ENCODE measurements at places on chromosomes 5 and 9.

GRCh38 chr5:28253431-28253830 lies 1215.0 kb upstream of the CDH9 start:
- no peak for DNase-seq

GRCh38 chr9:37972351-37972848 lies 68.5 kb upstream of the SLC25A51 start:
- DNase-seq, result no peak

GRCh38 chr9:134267881-134268724 lies 58.2 kb upstream of the RXRA start:
- DNase-seq, result no peak

DNA sequence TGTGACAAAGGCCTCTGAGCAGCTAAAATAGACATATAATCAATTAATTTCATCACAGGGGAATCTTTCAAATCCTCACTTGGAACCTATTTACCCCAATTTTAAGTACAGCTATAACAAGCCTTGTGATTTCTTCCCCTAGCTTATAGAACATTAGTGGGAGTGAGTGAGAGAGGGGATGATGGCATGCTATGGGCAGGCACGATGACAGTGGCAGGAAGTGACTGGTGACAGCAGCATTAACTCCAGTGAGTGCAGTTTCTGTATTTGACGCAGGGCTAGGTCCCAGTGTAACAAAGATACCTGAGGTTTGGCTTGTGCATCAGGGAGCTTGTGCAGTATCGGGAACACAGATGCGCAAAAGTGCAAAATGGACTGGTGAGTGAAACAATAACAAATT lies 54.1 kb downstream of the NPR3 start:
- DNase-seq, result no peak

DNA sequence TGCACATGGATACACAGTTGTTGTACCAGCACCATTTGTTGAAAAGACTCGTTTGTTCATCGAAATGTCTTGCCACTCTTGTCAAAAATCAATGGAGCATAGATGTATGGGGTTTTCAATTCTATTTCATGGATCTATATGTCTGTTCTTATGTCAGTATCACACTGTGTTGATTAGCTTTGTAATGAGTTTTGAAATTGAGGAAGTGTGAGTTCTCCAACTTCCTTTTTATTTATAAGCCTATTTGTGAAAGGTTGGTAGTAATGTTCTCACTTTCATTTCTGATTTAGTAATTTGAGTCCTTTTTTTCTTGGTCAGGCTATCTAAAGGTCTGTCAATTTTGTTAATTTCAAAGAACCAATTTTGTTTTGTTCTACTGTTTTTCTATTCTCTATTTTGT lies 26.1 kb downstream of the ZNF510 start:
- no peak for DNase-seq

GRCh38 chr5:138339091-138339456 lies 1.0 kb downstream of the FAM53C start:
- no peak for DNase-seq

GRCh38 chr9:136775191-136775590 lies 10.9 kb upstream of the LCN15 start:
- DNase-seq, result no peak

GRCh38 chr9:28888806-28889205 lies 1315.5 kb upstream of the C9orf72 start:
- no peak for DNase-seq

GRCh38 chr9:109381011-109381729 lies 60.3 kb upstream of the EPB41L4B start:
- no peak for DNase-seq

- DNase-seq, result no peak
Observed at GRCh38 chr5:131684595-131684994, 49.6 kb upstream of the RAPGEF6 start.

DNA sequence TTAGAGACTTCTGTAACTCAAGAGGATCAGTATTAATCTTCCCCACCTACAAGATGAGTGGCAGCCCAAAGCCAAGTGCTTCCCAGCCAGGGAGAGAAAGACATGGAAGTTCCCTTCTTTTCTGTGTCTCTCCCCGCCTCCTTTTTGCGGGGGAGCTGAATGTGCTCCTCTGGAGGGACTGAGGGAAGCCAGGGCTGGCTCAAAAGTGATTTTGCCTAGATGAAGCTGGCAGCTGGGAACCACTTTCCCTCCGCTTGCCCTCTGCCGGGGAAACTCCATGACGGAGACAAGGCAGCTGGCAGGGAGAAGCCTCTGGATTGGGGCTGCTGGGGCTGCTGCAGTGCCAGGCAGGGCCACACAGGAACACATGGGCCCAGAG lies 24.4 kb downstream of the EGR1 start:
- DNase-seq, result no peak

DNA sequence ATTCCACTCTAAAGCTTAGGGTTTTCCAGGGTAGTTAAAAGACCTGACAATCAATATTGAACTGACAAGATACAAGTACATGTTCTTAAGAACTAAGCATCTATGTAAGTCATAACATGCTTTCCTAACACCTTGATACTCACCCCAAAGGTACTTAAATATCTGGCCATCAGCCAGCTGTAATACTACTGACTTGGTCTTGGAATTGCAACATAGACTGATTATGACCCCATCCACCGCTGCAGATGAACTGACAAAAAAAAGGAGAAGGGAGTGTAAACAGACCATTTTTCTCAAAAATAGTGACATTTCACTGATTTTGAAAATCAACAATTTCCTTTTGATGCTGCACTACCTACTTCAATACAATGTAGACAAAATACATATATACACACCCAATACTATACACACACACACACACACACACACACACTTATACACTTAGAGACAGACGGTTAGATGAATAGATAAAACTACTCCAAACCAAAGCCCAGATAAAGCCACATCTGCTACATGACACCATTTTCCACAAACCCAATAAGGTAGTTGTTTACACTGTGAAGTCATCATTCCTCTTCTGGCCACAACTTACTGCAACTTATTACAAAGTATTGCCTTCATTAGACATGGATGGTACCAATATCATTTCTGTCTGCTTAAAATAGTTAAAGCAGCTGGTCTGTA lies 30.4 kb downstream of the ELP1 start:
- DNase-seq, result no peak

DNA sequence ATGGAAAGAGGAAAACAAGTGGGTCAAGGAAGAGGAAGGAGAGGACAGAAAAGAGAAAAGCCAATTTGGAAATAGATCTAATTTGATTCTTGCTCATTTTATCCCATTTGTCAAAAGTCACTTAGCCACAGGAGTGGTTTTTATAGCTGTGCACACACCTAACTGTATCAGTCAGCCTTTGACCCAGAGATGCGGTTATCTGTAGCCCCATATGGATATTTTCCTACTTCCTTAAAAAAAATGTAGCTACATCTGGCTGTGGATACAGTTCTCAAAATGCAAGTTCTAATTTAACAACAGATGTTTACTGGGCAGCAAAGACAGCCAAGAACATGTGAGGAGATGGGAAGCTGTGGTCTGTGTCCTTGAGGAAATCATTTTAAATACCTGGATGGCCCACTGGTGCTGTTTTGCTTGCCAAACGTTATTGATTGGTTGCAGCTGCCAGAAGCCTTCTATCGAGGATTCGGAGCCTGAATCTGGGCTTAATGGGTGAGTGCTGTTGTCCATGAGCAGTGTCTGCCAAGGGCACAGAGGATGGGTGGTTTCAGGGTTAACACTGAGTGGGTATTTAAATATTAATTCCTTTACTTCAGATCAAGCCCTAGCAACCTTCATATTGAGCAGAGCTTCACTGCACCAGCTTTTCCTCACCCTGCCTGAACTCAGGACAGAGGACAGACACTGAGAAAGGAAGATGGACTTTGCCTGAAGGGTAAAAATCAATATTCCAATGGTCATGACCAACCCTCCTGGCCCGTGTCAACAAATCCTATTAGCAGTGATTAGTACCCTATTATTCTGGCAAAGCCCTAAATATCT lies 92.2 kb downstream of the APBA1 start:
- DNase-seq, result no peak

GRCh38 chr5:140145818-140146522 lies 20.2 kb downstream of the IGIP start:
- DNase-seq, result no peak

DNA sequence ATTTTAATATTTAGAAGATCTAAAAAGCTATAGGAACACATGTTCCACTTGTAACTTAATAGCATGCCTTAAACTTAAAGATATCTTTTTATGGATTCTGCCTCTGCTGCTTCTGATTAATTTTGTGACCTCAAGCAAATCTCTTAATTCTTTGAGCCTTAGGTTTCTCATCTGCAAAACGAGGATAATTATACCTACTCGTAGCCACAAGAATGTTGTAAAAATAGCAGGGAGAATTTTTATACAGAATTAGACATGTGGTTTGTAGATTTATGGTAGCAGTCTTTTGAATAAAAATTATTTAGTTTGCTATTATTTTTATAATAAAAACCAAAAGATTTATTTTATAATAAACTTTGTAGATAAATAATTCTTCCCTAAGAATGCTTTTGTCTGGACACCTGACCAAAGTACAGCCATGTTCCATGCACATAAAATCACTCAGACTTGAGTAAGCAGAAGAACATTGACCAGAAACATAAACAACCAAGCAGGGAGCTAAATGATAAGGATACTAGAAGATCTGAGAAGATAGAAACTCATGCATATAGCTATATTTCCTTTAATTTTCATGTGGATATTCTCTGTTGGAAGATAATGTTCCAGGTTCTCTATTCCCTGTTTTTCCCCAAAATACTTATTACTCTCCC lies 18.5 kb downstream of the C9orf85 start:
- no peak for DNase-seq

GRCh38 chr5:34691326-34691725 lies 35.2 kb downstream of the RAI14 start:
- DNase-seq, result no peak

GRCh38 chr5:42547894-42548293 lies 124.7 kb downstream of the GHR start:
- no peak for DNase-seq

GRCh38 chr9:121732886-121733285 lies 81.5 kb downstream of the DAB2IP start:
- DNase-seq, result no peak

DNA sequence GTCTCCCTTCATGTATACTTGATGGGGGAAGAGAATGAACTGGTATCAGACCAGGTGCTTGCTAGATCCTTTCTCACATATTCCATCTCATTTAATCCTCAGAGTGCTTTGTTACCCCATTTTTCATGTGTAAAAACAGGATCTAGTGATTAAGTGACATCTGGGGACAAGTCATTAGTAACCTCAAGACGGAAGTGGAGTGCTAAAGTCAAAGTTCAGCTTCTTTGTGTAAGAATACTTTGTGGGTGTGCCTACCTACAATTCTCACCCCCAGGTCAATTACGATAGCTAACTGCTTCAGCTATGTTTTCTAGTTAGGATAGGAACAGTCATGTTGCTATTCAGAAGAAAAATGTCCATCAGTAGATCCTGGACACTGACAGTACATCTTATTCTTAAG lies 3.1 kb upstream of the FAM120AOS start:
- no peak for DNase-seq

DNA sequence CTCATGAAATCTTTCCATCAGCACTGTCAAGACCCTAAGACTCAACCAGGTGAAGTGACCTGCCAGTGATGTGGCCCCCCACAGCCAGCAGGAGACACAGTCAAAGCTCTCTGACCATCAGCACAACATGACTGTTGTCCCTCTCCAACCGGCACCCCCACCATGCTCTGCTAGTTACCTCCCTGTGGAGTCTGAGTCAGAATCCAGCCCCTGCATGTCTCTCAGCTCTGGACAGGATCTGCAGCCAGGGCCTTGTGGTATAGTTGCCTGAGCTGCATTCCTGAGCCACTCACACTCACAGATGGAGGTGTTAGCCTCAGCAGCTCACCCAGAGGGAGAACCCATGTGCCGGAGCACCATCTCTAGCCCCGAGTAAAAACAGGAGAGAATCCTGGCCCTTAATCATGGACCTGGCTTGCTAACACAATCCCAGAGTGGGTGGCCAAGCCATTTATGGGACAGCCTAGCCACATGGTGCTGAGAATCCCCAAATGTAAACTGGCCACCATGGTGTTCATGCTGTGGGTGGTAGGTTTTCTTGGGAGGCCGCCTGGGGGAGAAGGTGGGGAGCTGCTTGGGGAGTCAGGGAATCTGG lies 237.8 kb downstream of the PAPPA start:
- DNase-seq, result no peak

DNA sequence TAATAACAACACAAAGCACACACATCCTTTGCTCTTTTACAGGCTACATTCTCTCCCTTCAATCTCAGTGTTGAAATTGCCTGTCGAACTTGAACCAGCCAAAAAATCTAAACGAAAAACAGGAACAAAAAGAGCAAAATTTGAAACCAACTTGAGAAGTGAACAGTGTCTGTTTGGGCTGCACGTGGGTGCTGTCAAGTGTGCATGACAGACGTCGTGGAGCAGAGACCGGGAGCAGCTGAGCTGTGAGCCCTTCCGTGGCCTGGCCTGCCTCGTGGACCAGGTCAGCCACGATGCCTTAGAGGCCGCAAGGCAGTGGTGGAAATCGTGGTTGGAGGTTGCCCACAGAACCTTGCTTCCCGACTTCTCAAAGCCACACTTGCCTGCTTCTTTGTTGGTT lies 34.8 kb upstream of the DENND1A start:
- no peak for DNase-seq

- DNase-seq, result no peak
Observed at GRCh38 chr9:114181607-114182409, 26.5 kb downstream of the COL27A1 start.

GRCh38 chr5:168370831-168371230 lies 79.4 kb downstream of the WWC1 start:
- no peak for DNase-seq

- DNase-seq, result no peak
Observed at GRCh38 chr5:86971034-86971571, 296.6 kb upstream of the RASA1 start.
